ENCODE measurements at places on chromosomes 1 and 21. TPM values are rescaled to one million over a fixed set of nuclear protein-coding genes. Genes with fewer than 3 reads are reported as not detected.
A peak's percentile ranks its signal among the peaks of the same experiment; 100 is the strongest.

DNA sequence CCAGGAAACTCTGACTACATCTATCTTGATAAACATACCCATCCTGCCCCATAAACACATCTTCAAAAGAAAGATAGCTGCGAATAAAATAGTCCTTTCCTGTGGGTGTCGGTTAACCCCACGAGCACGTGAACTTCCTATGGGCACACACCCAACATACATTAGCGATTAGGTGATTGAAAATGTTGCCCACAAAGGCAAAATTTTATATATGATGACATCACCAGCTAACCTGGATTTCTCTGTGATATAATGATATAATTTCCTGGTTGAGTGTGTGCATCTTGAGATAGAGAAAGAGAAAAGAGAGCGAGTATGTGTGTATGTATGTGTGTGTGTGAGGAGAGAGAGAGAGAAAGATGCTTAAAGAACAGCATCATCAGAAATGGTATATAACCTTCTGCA, 296.1 kb downstream of the PTPRC start:
- H3K36me3 ChIP-seq: no peaks in the 10 kb centered on the region
- H3K27me3 ChIP-seq: no peaks in the 10 kb centered on the region
- H3K4me1 ChIP-seq: peaks cover 27% of the 10 kb centered on the region
- peak overlapping the region; percentile 63 for H3K4me3 ChIP-seq

GRCh38 chr1:27074175-27074780, 61.6 kb upstream of the TENT5B start:
- peaks cover 12% of the 10 kb centered on the region for H3K4me1 ChIP-seq
- H3K36me3 ChIP-seq: no peaks in the 10 kb centered on the region
- H3K27ac ChIP-seq: no peak overlapping the region
- no peaks in the 10 kb centered on the region for H3K27me3 ChIP-seq
- DNase-seq: no peak

DNA sequence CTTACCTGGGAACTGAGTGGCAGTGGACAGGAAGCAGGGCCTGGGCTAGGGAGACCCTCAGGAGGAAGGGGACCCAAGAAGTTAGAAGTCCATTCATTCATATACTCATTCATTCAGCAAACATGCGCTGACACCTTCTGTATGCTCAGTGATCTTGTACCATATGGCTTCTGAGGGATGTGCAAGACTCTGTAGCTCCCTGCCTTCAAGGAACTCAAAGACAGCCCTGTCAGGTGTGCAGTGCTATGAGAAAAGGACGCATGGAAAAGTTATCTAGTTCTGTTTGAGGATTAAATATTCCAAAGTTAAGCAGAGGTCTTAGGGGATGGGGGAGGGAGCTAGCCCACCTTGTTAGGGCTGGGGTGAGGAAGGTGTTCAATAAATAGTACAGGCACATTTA, 12.5 kb downstream of the DMAP1 start:
- H3K4me3 ChIP-seq: no peak overlapping the region
- H3K27ac ChIP-seq: no peak overlapping the region
- H3K36me3 ChIP-seq: peaks cover 8% of the 10 kb centered on the region
- H3K4me1 ChIP-seq: no peaks in the 10 kb centered on the region

DNA sequence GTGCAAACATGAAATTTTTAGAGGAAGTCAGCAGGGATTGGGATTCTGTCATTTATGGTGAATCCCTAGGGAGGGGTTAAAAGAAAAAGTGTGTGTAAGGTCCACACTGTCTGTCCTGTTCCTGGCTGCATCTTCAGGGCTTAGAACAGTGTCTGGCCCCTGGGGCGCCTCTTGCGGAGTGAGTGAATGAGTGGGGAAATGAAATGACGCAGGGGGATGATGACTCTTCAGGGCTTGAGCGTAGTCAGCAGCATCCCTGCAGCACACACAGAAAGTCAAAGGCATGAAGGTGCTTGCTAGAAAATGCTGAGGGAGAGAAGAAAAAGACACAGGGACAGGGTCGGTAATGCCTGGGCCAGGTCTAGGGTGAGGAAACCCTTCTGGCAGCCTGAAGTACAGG, 57.8 kb downstream of the PGBD5 start:
- peaks cover 21% of the 10 kb centered on the region for H3K27me3 ChIP-seq
- no peak overlapping the region for H3K4me3 ChIP-seq
- no peaks in the 10 kb centered on the region for H3K36me3 ChIP-seq
- H3K4me1 ChIP-seq: no peaks in the 10 kb centered on the region
- H3K27ac ChIP-seq: no peak overlapping the region
- DNase-seq: no peak

GRCh38 chr21:36471254-36471723, 8.6 kb downstream of the CLDN14 start:
- no peak for DNase-seq
- H3K4me3 ChIP-seq: no peak overlapping the region
- H3K27ac ChIP-seq: no peak overlapping the region
- peaks cover 3% of the 10 kb centered on the region for H3K4me1 ChIP-seq

DNA sequence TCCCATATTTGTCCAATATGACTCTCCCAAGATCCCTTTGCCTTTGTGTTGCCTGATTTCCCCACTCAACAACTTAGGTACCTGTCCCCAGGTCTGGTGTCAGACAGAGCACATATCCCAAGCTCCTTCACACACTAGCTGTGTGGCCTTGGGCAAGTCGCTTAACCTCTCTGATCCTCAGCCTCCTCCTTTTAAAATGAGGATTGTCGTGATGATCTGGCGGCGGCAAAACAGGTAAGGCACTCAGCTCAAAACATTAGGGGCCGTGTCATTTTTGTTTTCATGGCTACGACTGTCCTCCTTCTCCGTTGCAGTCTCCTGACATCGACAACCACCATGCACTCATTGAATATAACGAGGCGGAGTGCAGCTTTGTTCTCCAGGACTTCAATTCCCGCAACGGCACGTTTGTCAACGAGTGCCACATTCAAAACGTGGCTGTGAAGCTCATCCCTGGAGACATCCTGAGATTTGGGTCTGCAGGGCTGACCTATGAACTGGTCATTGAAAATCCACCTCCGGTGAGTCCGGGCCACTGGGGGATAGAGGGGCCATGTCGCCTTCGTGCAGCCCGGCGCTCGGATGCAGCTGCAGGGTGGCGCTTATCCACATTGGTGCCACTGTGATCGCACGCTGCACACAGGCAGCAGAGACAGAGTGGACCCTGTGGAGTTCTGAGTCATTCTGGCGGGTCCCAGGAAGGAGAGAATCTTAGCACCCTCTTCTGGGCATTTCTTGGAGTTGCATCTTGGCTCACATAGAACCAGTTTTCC, 25.2 kb downstream of the FHAD1 start:
- H3K36me3 ChIP-seq: no peaks in the 10 kb centered on the region
- H3K27ac ChIP-seq: no peak overlapping the region
- H3K4me3 ChIP-seq: no peak overlapping the region

- H3K27me3 ChIP-seq: no peaks in the 10 kb centered on the region
- no peak overlapping the region for H3K4me3 ChIP-seq
- no peak overlapping the region for H3K27ac ChIP-seq
- peaks cover 27% of the 10 kb centered on the region for H3K4me1 ChIP-seq
- peaks cover 37% of the 10 kb centered on the region for H3K36me3 ChIP-seq
Measured at GRCh38 chr1:156643049-156643777, 1.3 kb downstream of the BCAN start.

- no peaks in the 10 kb centered on the region for H3K36me3 ChIP-seq
- DNase-seq: no peak
- H3K27me3 ChIP-seq: no peaks in the 10 kb centered on the region
- peaks cover 46% of the 10 kb centered on the region for H3K4me1 ChIP-seq
- peak overlapping the region; percentile 13 for H3K27ac ChIP-seq
- peak overlapping the region; percentile 90 for H3K4me3 ChIP-seq
Measured at GRCh38 chr1:155077758-155078445, 735 bp upstream of the EFNA3 start.

GRCh38 chr1:148363439-148363810, 119.7 kb downstream of the PPIAL4G start:
- H3K36me3 ChIP-seq: no peaks in the 10 kb centered on the region
- no peak overlapping the region for H3K27ac ChIP-seq
- DNase-seq: no peak
- H3K27me3 ChIP-seq: no peaks in the 10 kb centered on the region
- H3K4me1 ChIP-seq: peaks cover 9% of the 10 kb centered on the region
- H3K4me3 ChIP-seq: no peak overlapping the region

GRCh38 chr1:17259233-17259873, 10.5 kb downstream of the PADI3 start:
- H3K27ac ChIP-seq: no peak overlapping the region
- H3K4me1 ChIP-seq: peaks cover 23% of the 10 kb centered on the region
- no peaks in the 10 kb centered on the region for H3K36me3 ChIP-seq

GRCh38 chr1:15833069-15833679, 14.3 kb upstream of the SPEN start:
- H3K4me1 ChIP-seq: peaks cover 17% of the 10 kb centered on the region
- H3K27me3 ChIP-seq: no peaks in the 10 kb centered on the region
- H3K27ac ChIP-seq: peak overlapping the region; percentile 99
- peak; percentile 47 for DNase-seq
- H3K36me3 ChIP-seq: no peaks in the 10 kb centered on the region
- H3K4me3 ChIP-seq: peak overlapping the region; percentile 57

GRCh38 chr1:208002078-208002477, 91.2 kb upstream of the CD34 start:
- H3K36me3 ChIP-seq: no peaks in the 10 kb centered on the region
- H3K4me1 ChIP-seq: no peaks in the 10 kb centered on the region
- H3K4me3 ChIP-seq: no peak overlapping the region

- DNase-seq: no peak
- no peak overlapping the region for H3K27ac ChIP-seq
- no peaks in the 10 kb centered on the region for H3K4me1 ChIP-seq
- no peaks in the 10 kb centered on the region for H3K36me3 ChIP-seq
- no peaks in the 10 kb centered on the region for H3K27me3 ChIP-seq
- no peak overlapping the region for H3K4me3 ChIP-seq
Measured at GRCh38 chr21:20308586-20309315, 689.5 kb upstream of the NCAM2 start.

- no peaks in the 10 kb centered on the region for H3K4me1 ChIP-seq
- no peaks in the 10 kb centered on the region for H3K36me3 ChIP-seq
- no peak overlapping the region for H3K4me3 ChIP-seq
Measured at GRCh38 chr1:210746024-210746731, 387.8 kb downstream of the KCNH1 start.

- no peaks in the 10 kb centered on the region for H3K4me1 ChIP-seq
- DNase-seq: no peak
- H3K4me3 ChIP-seq: no peak overlapping the region
- H3K27ac ChIP-seq: no peak overlapping the region
- H3K36me3 ChIP-seq: no peaks in the 10 kb centered on the region
Measured at GRCh38 chr1:224801844-224802490, 127.5 kb upstream of the DNAH14 start.

DNA sequence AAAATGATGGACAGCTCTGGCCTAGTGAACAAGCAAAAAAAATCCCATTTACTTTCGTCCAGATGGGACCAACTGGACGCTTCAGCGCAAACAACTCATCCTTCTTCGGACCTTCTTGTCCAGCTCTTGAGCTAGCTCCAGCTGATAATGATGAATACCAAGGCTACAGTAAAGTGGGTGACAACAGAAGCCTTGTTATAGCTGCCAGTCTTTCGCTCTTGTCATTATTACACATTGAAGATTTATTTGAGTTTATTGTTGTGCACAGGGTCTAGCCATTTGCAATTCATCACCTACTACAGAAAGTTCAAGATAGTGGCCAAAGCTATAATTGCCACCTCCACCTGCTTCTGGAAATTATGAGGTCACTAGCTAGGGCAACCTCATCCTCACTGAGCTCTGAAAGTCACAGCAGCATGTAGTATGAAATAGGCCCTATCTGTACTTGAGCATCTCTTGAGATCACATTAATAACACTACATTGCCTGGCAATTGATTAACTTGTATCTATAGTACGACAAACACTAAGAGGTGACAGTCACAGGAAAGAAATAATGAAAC, 76.9 kb downstream of the GPATCH2 start:
- H3K4me3 ChIP-seq: no peak overlapping the region
- no peak overlapping the region for H3K27ac ChIP-seq
- no peaks in the 10 kb centered on the region for H3K27me3 ChIP-seq
- H3K4me1 ChIP-seq: no peaks in the 10 kb centered on the region
- no peaks in the 10 kb centered on the region for H3K36me3 ChIP-seq
- no peak for DNase-seq

DNA sequence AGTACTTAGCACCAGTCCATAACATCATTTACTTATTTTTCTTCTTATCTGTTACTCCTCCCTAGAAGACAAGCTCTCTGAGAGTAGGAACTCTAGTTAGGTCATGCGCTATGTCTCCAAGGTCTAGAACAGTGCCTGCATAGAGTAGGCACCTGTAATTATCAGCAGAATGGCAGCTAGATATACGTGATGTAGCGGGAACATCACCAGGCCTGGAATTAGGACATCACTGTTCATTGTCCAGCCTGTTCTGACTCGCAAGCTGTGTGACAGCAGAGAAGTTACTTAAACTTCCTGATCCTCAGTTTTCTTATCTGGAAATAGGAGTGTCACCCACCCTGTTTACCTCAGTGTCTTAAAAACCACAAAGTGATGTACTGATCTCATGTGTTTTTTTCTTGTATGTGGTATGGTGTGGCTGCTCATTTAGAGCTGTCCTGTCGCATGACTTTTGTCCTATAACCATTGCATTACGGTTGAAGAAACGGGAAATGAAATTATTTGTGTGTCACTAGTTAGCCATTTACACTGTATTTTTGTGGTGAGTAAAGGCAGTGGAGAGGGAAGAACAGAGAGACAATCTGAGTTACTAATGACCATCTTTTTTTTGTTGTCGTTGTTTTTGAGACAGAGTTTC, 37.1 kb upstream of the EXO1 start:
- no peak overlapping the region for H3K27ac ChIP-seq
- DNase-seq: no peak
- H3K36me3 ChIP-seq: no peaks in the 10 kb centered on the region
- H3K4me1 ChIP-seq: peaks cover 4% of the 10 kb centered on the region
- H3K4me3 ChIP-seq: no peak overlapping the region
- H3K27me3 ChIP-seq: no peaks in the 10 kb centered on the region

DNA sequence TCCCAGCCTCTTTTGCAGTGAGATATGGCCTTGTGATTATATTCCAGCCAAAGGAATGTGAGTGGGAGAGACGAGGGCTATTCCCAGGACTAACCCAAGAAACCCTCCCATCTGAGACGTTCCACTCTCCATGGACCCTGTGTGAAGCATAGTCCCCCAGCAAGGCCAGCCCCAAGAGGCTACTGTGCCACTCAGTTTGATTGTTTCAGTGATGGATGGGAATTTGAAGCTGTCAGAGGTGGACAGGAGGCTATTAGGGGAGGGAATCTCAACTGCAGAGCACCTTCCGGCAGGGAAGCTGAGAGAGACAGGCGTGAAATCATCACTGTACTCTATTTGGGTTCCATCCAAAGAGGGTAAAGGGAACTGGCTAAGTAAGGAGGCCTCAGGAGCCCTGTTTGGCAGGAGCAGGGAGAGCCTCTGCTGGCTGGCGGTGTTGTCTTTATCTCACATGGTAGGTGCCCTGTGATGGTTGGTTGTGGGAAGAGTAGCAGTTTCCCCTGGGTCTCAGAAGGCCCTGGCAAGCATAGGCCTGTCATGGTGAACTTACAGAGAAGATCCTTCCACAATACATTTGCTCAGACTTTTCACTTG, 3.4 kb upstream of the TEX35 start:
- H3K36me3 ChIP-seq: no peaks in the 10 kb centered on the region
- no peaks in the 10 kb centered on the region for H3K27me3 ChIP-seq
- H3K4me1 ChIP-seq: no peaks in the 10 kb centered on the region
- DNase-seq: no peak
- H3K27ac ChIP-seq: no peak overlapping the region
- H3K4me3 ChIP-seq: no peak overlapping the region

The CTSS gene
- total RNA-seq: 0.57 TPM

The OPRD1 gene
- not detected for total RNA-seq

The CRNN gene
- not detected for total RNA-seq

The AGT gene
- total RNA-seq: 0.93 TPM

The SLC25A24 gene
- total RNA-seq: 23.6 TPM

The PATJ gene
- 48.8 TPM for total RNA-seq

The ARV1 gene
- 4.0 TPM for total RNA-seq

The U2AF1 gene
- 26.1 TPM for total RNA-seq

The CFHR3 gene
- total RNA-seq: not detected

The APCS gene
- 0.42 TPM for total RNA-seq
